CD4-positive, alpha-beta T cell treated with Interleukin-10 for 1 hour (primary cell): ENCODE measurements at places on chromosomes 1 and 21.

- no peak for DNase-seq
Measured at GRCh38 chr1:89876463-89876862, 55.6 kb downstream of the LRRC8D start.

- no peak for DNase-seq
Measured at GRCh38 chr1:33390542-33390941, 40.4 kb downstream of the PHC2 start.

DNA sequence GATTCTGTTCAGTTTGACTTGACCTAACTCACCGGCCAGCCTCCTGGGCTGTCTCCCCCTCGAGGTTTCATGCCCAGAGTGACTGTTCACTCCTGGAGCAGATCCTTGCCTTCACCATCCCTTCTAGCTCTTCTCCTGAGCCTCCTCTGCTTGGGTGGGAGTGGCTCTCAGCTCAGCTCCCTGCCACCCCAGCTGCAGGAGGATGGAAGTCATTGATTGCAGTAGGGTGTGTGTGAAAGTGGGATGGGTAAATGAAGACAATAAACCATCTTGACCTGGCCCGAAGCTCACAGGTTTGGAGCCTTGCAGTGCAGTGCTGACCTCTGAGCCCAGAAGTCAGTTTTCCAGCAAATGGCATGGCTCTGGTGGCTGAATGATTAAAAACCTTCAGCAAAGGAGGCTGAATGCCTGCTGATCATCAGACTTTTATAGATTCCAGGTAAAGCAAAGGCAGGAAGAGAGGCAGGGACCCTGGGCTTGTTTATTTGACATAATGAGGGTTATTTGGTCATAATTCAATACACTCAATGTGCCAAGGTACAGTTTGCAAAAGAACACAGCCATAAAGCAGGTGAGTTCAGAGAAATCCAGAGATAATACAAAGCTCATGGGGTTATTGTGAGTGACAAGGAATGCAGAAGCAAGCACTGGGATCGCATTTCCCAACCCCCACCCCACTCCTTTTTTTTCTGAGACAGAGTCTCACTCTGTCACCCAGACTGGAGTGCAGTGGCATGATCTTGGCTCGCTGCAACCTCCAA, 17.5 kb upstream of the TFF3 start:
- DNase-seq = no peak

DNA sequence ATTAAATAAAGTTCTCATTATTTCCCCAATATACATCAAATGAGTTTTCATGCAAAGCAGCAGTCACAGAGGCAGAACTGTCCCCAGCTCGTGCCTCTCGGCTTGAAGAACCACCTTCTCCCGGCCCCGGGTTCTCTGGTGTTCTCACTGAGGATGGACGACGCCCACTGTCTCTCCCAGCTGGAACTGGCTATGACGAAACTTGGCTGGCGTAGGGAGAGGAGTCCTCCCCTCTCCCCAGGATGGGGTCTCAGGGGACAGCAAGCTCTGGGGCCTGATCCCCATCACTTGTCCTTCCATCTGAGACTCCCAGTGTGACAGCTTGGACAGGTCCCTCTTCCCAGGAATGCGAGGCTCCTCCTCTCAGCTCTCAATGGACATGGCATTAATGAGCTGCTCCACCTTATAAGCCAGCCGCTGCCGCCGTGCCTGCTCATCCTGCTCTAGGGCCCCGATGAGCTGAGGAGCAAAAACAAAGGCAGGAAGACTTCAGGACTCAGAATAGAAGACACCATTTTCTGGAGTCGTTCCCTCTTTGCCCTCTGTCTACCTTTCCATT, 116.0 kb upstream of the CD34 start:
- no peak for DNase-seq

- DNase-seq = no peak
Measured at GRCh38 chr1:67647036-67647798, 37.8 kb upstream of the GADD45A start.

GRCh38 chr1:200488375-200489165, 78.7 kb upstream of the ZNF281 start:
- DNase-seq = peak; percentile 62

- no peak for DNase-seq
Measured at GRCh38 chr1:231420299-231420958, 1.7 kb downstream of the EGLN1 start.

- peak; percentile 6 for DNase-seq
Measured at GRCh38 chr1:60281360-60281932, 207.9 kb upstream of the C1orf87 start.

GRCh38 chr21:38654580-38654979, 151.1 kb upstream of the ETS2 start:
- no peak for DNase-seq

- DNase-seq = no peak
Measured at GRCh38 chr1:180893614-180894013, 19.1 kb upstream of the KIAA1614 start.

- DNase-seq = no peak
Measured at GRCh38 chr1:113849072-113849471, 22.4 kb downstream of the PTPN22 start.

DNA sequence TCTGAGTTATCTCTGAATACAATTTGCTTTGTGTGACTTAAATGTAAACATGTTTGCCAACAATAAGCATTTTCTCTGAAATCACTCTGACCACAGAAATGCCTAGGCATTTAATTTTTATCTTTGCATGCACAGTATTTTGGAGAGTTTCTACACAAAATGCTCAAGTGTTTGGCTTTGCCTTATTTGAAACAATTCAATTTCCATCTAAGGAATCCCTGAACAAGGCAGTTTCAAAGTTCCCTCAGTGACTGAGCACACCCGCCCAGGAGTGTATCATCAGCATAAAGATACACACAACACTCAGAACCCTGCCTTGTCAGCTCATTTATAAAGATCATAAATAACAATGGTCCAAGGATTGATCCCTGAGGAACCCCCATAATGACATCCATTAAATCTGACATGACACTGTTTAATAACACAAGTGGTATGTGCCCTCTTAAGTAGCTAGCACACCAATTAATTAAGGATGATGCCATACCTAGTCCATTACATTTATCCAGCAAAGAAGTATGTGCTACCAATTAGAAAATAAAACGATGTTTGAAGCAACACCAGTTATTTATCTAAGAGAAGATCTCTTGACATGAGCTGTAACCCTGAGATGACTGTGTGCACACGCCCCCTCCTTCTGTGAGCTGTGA, 585.8 kb downstream of the ADGRL2 start:
- no peak for DNase-seq

DNA sequence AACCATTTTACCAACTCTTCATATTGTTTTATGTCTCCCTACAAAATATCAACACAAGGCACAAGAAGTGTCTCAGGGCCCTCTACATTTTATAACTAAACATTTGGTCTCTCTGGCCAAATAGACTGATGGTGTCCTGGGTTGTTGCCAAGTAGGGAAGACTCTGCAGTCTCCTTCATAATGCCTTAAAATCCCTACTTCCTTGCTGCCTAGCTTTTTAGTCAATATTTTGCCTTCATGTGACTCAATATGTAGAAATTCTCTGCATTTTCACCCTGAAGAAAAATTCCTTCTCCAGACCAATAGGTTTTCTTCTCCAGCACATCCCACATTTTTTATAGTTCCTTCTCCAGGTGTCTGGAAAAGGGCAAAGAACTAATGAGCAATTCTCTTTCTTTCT, 72.6 kb upstream of the IPO9 start:
- DNase-seq = no peak

GRCh38 chr1:169707912-169708604, 3.4 kb downstream of the SELL start:
- DNase-seq = no peak

DNA sequence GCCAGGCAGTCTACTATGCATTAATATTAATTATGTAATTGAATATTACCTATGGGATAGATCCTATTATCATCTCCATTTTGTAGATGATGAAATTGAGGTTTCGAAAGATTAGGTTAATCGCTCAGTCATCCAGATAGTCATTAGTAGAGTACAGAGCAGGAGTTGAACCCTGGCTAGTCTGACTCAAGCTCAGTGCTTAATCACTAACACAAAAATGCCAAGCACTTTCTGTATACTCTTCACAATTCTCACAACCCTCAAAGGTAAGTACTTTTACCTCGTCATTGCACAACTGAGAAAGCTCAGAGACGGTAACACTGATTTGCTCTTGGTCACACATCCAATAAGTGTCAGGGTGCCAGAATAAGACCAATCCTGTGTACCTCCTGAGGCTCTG, 280.2 kb upstream of the PLXNA2 start:
- DNase-seq = no peak

- no peak for DNase-seq
Measured at GRCh38 chr1:161052899-161053298, 7.1 kb upstream of the USF1 start.

- no peak for DNase-seq
Measured at GRCh38 chr1:47927165-47927564, 70.0 kb downstream of the TRABD2B start.

- DNase-seq = no peak
Measured at GRCh38 chr1:36987276-36987675, 47.0 kb downstream of the GRIK3 start.

GRCh38 chr1:203188686-203189232, 2.3 kb upstream of the CHI3L1 start:
- no peak for DNase-seq

DNA sequence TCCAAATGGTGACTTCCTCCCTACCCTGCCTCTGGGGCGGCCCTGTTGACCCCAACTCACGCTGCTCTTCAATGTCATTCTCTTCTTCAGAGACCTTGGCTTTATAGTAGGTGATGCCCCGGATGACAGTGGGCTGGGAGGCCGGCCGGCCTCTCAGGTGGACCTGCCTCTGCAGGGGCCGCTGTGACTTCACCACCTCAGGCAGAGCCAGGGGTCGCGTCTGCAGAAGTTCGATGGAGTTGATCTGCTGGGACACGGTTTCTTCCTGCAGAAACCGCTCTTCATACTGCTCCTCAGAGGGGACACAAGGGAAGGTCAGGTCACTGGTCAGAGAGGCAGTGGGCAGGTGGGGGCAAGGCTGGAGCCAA, 23.6 kb downstream of the OLFML2B start:
- DNase-seq = no peak

DNA sequence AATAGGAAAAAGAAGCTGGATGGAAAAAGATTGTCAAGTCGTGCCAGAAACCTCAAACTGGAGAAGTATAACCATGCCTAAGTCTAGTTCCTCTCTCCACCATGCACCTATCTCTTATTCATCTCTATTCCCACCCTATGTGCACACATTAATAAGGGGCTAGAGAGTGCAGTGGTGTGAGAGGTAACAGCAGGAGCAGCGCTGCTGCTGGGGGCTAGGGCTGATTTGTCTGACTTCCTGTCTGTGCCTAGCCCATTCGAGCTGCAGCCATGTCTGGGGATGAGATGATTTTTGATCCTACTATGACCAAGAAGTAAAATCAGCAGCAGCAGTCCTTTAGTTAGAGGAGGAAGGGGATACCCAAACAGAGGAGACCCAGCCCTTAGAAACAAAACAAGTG, 43.0 kb downstream of the TRIM33 start:
- DNase-seq = no peak

DNA sequence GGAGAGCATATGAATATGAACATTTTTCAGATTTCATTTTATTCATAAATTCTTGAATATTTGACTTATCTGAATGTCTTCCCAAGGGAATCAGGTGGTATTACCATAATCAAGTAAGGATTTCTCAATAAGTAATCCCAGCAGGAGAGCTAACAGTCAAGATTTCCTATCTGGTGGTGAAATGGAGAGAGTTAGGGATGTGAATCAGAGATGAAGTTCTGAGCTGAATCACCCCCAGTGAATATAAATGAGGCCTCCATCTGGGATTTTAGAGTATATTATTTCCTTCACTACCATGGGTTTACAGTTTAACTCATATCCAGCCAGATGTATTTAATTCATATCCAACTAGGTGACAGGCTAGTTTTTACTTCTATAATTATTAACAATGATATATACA, 61.5 kb upstream of the RGS2 start:
- DNase-seq = no peak

GRCh38 chr1:20590306-20590777, 1.4 kb downstream of the CDA start:
- DNase-seq = no peak

- no peak for DNase-seq
Measured at GRCh38 chr1:26553942-26554682, 24.6 kb downstream of the RPS6KA1 start.

- no peak for DNase-seq
Measured at GRCh38 chr21:44701541-44701940, 4.6 kb downstream of the KRTAP10-12 start.

DNA sequence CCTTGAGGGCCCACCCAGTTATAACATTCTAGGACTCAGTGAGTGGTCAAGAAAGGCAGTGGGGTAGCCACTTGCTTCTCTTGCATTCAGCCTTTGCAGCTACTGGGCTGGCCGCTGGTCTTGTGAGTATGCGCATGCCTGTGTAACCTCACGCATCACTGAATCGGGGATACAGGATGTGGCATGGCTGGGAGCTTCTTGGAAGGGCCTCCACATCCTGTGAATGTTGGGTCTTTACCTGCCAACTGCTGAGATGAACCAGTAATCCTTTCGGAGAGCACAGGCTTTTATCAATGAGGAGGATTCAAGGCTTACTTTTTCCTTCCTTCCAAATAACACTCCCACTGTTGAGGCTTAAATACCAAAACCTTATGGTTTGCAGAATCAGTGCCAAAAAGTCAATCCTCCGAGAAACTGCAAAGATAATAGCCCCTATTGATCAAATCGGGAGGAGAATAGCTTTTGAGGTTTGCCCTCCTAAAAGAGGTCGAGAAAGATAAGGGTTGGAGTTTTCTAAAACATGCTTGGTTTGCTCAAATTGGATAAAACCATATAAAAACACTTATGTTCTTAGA, 198.9 kb upstream of the UBE2U start:
- DNase-seq = no peak

DNA sequence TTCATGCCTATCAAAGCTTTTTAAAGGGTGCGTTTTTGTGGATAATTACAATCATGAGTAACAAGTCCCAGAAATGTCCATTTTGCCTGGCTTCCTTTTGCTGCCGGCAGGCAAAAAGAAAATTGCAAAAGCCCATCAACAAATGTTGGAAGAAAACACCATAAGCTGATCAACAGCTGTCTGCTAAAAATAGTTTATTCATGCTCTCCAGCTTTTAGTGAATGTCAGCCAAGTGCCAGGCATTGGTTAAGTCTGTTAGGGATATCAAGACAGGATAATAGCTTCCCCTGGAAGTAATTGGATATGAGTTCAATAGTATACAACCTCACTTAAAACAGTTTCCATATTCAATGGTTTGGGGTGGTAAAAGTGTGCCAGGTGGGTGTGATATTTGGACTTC, 13.6 kb upstream of the AGMAT start:
- DNase-seq = no peak
